ENCODE measurements at places on chromosomes 5 and 9.

GRCh38 chr5:122816756-122817155 is 28.7 kb upstream of the SNX24 start:
- DNase-seq = peak; percentile 69

DNA sequence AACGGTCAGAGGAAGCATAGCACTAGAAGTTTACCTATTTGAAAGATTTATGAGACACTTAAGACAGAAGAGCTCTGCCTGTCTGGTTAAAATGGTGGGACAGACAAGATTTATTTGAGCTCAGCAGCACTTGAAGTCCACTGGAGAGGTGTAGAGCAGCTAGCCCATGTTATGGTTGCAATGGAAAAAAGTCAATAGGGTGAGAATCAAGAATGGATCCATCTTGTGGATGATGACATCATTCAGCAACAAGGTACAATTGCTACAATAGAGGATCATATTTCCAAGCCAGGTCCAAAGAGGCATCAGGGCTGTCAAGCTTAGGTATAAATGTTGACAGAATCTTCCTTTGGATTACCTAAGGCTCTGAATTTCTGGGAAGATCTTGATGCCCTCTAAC is 21.1 kb upstream of the ZNF131 start:
- DNase-seq = no peak

- no peak for DNase-seq
These were observed 163.2 kb downstream of the SH3GL2 start for GRCh38 chr9:17742067-17742466.

DNA sequence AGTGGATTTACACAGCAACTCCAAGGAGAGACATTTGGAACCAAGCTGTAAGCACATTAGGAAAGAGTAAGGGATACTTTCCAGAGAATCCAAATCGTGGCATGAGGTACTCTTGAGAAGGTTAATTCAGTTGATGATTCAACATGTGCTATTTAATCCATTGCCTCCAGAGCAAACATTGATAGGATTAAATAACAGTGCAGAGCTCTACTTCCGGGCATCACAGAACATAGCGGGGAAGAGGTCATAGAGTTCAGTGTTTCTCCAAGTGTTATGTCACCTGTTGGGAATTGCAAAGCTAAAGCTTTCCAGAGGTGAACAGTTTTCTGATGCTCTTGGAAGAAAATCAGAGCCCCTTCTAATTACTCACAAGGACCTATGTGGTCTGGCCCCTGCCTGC is 127.5 kb downstream of the PPP2R2B start:
- no peak for DNase-seq

GRCh38 chr5:75510836-75511434 is 494 bp downstream of the CERT1 start:
- DNase-seq = no peak

DNA sequence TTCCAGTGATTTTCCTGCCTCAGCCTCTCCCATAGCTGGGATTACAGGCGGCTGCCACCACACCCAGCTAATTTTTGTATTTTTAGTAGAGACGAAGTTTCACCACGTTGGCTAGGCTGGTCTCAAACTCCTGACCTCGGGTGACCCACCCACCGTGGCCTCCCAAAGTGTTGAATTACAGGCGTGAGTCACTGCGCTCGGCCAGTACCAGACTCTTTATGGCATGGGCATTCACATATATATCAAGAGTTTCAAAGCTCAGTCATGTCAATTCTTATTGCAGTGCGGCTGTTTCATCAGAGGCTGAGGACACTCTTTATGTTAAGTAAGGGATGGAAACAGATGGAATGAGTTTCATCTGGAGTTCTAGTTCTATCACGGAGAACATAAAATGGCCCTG is 315.2 kb upstream of the CDH6 start:
- no peak for DNase-seq

- DNase-seq = no peak
These were observed 126.9 kb upstream of the PDE4D start for GRCh38 chr5:60020457-60020856.

DNA sequence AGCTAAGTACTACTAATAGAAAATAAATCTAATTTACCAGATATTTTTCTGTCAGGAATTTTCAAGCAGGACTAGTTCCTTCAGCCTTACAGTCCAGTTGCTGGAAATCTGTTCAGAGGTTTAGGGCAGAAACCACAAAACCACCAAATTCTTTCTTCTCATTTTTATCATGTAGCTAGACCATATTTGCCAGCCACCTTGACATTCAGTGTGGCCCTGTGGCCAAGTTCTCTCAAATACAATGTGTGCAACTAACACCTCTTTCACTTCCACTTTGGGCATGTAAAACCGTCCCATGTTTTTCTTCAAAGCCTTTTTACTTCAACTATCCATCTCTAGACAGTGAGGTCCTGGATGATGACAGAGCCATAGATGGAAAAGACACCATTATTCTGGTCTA is 1133.2 kb upstream of the CDH18 start:
- DNase-seq = no peak

Measured in NCI-H1105 treated with DMSO at 0.1 percent for 48 hours (cell line).